ENCODE measurements at places on chromosomes 7 and 10. TPM values are rescaled to one million over a fixed set of nuclear protein-coding genes. Genes with fewer than 3 reads are reported as not detected.

Gene FGL2
- total RNA-seq, result 5.8 TPM

Gene CRHR2
- not detected for total RNA-seq

Gene LIPF
- not detected for total RNA-seq

Gene PNLIPRP1
- not detected for total RNA-seq

Gene NUPR2
- not detected for total RNA-seq

Gene TFR2
- total RNA-seq, result 1.3 TPM

Gene SFRP5
- total RNA-seq, result 2.2 TPM

Gene PILRA
- total RNA-seq, result 0.62 TPM

Gene ZPBP
- not detected for total RNA-seq

Gene MMP21
- not detected for total RNA-seq

Gene ATP6V0A4
- not detected for total RNA-seq

Gene USP6NL
- 5.8 TPM for total RNA-seq

Gene STK31
- not detected for total RNA-seq

Gene BET1
- total RNA-seq, result 9.2 TPM

GRCh38 chr7:116165717-116166116 lies 44.6 kb upstream of the TES start:
- no peak for DNase-seq

- DNase-seq, result no peak
These were observed 36.2 kb upstream of the TMEM106B start for GRCh38 chr7:12174931-12175330.

DNA sequence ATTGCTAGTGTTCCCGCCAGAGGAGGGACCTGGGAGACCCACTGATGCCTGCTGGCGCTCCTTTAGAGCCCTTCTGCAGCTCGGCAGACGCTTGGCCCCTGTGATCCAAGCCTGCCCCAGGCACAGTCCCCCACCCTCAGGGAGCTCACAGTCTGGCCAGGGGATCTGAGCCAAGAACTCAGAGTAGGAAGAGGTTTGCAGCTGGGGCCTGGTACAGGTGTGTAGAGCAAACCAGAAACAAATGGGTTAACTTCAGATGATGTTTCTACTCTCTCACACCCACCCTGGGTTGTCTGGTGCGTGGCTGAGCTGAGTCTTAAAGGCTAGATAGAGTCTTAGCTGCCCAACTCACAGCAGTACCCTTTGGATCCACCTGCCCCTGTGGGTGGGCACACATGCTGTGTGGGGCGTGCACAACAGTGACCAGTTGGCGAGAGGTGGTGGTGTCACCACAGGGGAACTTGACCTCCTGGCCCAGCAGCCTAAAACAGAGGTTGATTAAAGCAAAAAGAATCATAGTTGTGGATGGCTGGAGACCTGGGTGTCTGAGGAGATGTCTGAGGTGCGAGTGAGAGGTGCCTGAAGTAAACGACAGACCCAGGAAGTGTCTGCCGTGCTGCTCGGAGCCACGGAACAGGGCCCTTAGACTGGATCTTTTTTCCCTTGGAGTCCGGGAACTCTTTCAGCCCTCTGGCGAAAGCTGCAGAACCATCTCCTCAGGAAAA lies 31.2 kb upstream of the SRGN start:
- no peak for DNase-seq

GRCh38 chr10:114387784-114388183 lies 16.5 kb downstream of the AFAP1L2 start:
- no peak for DNase-seq

DNA sequence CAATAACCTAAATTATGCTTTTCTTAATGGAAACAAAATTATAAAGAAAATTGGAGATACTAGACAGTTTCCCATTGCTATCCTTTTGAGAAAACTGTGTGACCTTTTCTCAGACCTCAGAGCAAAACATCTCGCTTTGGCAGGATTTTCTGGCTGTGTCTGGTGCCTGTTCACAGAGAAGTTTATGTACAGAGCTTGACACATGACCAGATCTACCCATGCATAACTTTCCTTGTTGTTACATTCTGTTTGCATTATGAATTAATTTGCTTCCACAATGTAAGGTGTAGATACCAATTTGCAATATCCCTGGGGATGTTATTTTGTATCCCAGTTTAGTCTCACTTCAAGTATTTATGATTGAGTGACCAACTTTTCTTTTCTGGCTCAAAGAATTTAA lies 565.0 kb downstream of the XPNPEP1 start:
- DNase-seq, result no peak

- DNase-seq, result no peak
These were observed 283.4 kb downstream of the CCDC3 start for GRCh38 chr10:12717981-12718707.

- no peak for DNase-seq
These were observed 44.1 kb downstream of the MTURN start for GRCh38 chr7:30178748-30179436.

- DNase-seq, result no peak
These were observed 5.1 kb upstream of the CCZ1B start for GRCh38 chr7:6831018-6831725.

DNA sequence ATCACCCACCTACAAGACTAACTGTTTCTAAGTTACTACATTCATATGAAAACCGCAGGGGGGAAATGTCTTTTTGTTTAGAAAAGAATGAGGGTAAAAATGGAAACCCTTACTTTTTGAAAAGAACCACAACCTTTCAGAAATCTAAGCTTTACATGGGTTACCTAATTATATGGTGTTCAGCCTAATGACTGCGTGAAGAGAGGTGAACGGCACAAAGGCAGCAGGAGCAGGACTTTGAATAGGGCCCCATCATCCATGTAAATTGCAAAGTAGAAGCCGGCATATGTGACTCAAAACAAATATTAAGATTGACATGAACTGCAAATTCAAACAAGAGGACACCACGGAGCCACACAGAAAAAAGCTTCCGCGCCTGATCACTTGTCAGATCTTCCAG lies 25.1 kb downstream of the NEBL start:
- no peak for DNase-seq

DNA sequence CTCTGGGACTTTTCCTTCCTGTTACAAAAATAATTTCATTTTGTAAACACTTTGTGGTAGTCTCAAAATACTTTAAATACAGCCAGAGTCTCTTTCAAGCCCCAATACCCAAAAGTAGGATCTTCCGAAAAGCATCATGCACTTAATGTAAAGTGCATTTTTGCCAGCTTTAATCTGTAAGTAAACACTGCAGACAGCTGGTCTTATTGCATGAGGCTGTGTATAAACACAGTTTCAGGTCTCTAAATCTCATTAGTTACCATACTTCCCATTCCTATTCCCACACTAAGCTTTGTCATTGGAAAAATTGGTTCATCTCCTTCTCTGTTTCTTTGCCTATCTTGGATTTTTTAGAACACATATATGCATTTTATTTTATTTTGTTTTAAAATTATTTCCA lies 87.6 kb upstream of the GNAI1 start:
- no peak for DNase-seq

DNA sequence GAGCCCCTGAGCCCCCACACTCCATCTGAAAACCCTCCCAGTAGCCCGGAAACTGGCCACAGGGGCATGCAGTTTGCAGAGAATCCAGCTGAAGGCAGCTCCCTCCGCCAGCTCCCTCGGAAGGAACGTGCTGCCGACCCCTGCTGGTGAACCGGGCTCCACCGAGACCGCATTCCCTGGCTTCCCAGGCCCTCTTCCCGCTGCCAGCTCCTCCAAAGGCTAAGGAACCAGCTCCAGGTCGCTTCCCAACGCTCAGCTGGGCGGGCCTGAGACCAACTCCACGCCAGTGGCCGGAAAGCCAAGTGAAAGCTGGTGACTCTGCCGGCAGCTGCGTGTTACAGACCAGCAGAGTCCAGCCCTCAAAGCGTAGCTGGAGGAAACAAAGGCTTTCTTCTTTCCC lies 35.8 kb downstream of the GPER1 start:
- peak; percentile 59 for DNase-seq

- no peak for DNase-seq
These were observed 278.8 kb downstream of the DNAJB9 start for GRCh38 chr7:108848486-108848885.

- no peak for DNase-seq
These were observed 270.1 kb downstream of the PHF14 start for GRCh38 chr7:11243739-11244138.

GRCh38 chr10:94316560-94316959 lies 46.2 kb downstream of the NOC3L start:
- no peak for DNase-seq

GRCh38 chr7:92854501-92855238 lies 18.3 kb upstream of the CDK6 start:
- no peak for DNase-seq

DNA sequence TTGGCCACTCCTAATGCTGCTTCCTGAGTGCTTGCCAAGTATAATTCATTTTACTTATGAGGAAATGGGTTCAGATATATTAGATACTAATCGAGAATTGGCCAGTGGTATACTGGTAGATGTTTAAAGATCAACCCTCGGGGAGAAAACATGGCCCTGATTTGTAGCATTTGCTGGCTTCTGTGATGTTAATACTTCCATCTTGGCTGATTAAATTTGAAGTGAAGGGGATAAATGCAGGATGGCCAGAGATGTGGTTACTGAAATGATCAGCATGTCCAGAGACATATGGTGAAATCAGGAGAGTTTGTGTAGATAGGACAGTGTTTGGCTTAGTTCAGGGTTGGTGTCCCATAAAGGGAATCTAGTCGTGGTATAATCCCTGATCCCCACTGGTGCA lies 11.2 kb downstream of the UBE2D4 start:
- DNase-seq, result no peak

- DNase-seq, result no peak
These were observed 298.9 kb upstream of the PITRM1 start for GRCh38 chr10:3471472-3471871.

DNA sequence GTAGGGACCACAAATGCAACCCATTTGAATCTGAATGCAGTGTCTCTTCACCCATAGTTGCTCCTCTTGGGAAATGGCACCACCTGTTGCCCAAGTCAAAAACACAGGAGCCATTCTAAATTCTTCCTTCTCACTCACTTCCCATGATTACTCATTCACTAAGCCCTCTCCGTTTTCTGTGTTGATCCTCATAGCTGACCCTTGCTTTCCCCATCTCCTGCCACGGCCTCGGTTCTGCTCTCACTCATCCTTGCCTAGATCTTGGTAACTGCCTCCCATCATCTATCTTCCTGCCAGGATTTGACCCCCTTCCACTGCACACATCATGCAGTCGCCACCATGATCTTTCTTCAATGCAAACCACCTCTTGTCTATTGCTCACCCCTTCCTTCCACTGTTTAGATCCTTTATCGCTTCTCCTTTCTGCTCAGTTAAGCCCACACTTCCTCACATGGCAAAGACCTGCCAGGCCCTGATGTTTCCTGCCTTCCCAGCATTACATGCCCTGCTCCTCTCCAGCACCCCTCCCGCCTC lies 19.0 kb upstream of the CPN1 start:
- no peak for DNase-seq

GRCh38 chr10:18980089-18980629 lies 68.4 kb upstream of the MALRD1 start:
- no peak for DNase-seq

- no peak for DNase-seq
These were observed 801.2 kb upstream of the ZWINT start for GRCh38 chr10:57162231-57162630.

DNA sequence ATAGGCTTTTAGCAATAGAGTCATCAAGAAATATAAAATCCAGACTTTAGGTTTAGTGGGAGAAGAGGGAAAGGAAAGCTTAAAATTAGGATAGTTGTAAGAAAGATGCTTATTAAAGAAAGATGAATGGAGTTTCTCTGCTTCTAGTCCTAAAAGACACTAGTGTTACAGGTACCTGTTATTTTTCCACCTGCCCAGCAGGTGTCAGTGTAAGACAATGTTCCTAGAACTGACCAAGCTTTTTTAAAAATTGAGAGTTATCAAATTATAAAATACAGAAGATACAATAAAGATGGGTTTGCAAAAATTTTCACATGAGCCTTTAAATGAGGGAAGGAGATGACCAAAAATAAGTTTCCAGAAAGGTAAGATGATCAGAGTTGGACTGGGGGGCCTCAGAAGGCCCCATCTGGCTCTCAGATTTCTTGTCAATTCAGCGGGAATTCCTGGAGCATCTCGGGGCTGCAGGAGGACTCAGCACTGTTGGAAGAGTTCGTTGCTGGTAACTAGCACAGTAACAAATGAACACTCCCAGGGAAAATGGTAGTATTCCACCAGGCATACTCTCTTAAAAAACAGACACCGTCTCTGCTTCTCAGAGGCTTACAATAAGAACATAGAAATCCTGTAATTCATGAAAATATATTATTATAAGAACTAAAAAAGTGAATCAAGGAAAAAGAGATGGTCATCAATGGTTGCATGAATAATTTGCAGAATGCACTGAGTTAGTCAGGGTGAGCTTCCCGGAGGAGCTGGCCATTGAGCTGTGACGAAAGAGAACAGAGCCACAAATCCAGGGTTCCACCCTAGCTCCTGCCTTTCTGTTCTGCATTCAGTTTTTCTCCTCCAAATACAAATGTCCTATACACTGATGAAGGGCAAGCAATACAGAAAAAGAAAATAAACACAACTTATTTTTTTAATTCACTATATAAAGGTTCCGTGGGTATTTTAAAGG lies 71.8 kb upstream of the PIK3CG start:
- no peak for DNase-seq

GRCh38 chr7:7138897-7139296 lies 43.4 kb upstream of the C1GALT1 start:
- no peak for DNase-seq

DNA sequence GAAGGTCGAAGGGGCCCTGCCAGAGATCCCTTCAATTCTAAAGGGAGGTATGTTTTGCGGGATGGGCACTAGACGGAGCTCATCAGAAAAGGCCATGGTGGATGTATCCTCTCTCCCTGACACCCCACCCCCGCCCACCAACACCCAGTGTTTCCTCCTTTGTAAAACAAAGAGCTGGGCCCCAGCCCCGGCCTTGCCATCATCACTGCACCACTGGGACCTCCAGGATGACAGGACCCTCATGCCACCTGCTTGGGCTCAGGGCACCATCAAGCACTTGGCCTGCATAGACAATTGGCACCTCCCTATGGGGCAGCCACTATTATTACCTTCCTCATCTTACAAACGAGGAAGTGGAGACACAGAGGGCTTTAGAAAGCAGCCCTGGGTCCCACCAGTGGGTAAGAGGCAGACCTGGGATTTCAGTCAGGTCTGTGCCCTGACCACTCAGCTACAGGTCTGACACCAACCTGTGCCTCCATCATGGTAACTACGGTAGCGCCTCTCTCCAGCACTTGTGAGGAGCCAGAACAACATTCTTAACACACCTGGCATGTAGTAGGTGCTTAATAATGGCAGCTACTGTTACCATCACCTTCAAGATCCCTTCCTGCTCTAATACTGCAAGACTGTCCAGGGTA lies 2.0 kb downstream of the CALML3 start:
- no peak for DNase-seq

DNA sequence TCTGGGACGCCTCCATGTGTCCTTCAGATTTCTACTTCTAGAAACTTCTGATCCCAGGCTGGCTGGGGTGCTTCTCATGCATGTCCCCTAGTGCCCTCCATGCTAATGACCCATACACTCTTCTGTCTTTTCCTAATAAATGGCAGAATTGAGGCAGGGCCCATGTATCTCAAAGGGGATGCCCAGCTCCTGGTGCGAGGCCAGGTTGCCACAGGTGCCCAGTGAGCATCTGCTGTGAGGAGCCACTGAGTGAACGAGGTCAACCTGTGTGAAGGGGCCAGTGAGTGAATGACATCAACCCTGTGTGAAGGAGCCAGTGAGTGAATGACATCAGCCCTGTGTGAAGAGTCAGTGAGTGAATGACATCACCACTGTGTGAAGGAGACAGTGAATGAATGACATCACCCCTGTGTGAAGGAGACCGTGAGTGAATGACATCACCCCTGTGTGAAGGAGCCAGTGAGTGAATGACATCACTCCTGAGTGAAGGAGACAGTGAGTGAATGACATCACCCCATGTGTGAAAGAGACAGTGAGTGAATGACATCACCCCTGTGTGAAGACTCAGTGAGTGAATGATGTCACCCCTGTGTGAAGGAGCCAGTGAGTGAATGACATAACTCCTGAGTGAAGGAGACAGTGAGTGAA lies 478.9 kb downstream of the PTPRN2 start:
- DNase-seq, result no peak

Measured in gastrocnemius medialis (tissue), 4 donors.